NCI-H2029 (cell line): ENCODE measurements at places on chromosomes 1 and 21.

GRCh38 chr1:58104960-58105359 lies 441.6 kb downstream of the OMA1 start:
- DNase-seq, result no peak

DNA sequence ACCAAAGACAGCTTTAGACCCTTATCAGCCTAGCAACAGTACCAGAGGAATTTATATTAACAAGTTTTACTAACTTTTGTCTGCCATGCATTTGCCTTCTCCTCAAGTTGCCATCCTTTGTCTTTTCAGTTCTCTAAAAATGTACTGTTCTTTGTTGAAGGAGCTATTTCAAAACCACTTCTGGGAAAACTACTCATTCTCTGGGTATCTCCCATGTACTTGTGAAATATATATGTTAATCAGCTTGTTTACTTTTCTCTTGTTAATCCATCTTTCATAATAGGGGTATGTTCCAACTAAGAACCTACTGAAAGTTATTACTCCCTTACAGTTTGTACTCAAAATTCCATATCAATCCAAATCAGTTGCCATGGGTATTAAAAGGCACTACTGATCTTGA lies 16.3 kb downstream of the DPYD start:
- no peak for DNase-seq

DNA sequence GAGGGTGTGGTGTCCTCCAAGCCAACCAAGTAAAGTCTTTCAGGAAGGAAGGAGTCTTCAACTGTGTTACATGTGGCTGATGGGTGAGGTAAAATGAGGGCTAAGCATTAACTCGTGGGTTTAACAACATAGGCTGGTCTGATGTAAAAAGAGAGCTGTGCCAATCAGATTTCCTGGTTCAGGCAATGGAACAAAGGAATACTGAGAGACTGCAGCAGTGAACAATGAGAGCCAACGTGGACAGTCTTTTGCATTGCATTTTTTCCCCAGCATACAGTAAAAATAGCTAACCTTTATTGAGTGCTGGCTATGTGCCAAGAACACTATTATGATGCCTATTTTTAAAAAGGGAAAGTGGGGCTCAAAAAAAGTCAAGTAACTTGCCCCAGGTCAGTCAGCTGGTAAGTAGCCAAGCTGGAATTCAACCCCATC lies 31.1 kb downstream of the DLGAP3 start:
- no peak for DNase-seq

DNA sequence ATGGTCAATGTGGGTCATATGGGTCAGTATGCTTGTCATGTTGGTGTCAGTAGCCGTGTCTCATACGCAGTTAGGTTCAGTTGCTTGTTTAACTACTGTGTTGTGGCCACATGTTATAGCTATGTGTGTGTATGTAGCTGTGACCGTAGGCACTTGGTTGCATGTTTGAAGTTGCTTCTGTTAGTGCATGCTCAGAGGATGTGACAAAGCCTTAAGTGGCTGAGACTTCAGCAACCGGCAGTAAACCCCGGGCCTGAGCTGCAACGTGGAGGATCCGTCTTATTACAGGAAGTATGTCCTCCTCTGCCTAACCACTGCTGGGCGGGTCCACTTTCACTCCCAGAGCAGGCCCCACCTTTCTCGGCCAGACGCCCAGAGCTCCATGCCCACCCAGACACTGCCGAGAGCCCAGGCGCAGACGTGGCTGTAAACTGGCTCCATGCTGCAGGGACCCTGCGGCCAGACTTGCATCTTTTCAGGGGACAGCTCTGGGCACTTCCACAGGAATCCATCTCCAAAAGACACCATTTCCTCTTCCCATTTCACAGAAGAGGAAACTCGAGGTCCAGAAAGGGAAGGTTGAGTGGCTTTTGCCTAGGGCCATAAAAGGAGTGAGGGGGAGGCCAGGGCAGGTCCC lies 2.2 kb downstream of the TCEA3 start:
- DNase-seq, result peak; percentile 81

DNA sequence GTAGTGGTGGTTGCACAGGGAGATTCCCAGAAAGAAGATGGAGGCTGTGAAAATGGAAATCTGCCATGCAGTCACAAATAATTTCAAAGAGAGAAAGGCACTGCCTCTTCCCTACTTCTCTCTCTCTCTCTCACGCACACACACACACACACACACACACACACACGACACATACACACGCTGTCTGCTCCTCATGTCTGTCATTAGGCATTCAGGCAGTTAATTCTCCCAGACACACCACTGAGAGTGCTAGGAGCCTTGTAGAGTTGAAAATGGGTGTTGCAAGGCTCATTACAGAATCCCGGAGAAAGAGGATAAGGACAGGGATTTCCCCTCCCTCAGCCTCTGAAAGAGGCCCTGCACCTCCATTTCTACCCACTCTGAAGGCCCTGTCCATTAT lies 47.8 kb upstream of the LRRN2 start:
- DNase-seq, result no peak
